ENCODE measurements at places on chromosomes 1 and 21.

GRCh38 chr1:187987236-187987776, 1158.6 kb downstream of the PLA2G4A start:
- no peak for DNase-seq

- no peak for DNase-seq
Observed at GRCh38 chr1:3711780-3712451, 40.3 kb upstream of the CCDC27 start.

- no peak for DNase-seq
Observed at GRCh38 chr1:22040286-22040623, 12.3 kb upstream of the CDC42 start.

DNA sequence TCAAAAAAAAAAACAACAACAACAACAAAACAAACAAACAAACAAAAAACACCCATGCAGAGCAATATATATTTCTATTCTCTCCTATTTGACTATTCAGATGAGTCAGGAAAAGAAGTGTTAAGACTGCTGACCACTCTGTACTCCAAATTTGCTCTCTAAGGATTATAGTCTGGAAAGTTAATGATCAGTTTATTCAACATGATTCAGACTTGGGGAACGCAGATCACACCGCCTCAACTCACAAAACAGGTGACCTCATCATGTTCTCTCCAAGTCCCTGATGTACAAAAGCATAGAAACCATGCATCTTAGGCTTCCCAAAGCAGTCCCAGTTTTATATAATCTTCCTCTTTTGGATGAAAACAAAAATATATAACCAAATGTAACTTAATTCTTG, 51.9 kb upstream of the PRRC2C start:
- no peak for DNase-seq

DNA sequence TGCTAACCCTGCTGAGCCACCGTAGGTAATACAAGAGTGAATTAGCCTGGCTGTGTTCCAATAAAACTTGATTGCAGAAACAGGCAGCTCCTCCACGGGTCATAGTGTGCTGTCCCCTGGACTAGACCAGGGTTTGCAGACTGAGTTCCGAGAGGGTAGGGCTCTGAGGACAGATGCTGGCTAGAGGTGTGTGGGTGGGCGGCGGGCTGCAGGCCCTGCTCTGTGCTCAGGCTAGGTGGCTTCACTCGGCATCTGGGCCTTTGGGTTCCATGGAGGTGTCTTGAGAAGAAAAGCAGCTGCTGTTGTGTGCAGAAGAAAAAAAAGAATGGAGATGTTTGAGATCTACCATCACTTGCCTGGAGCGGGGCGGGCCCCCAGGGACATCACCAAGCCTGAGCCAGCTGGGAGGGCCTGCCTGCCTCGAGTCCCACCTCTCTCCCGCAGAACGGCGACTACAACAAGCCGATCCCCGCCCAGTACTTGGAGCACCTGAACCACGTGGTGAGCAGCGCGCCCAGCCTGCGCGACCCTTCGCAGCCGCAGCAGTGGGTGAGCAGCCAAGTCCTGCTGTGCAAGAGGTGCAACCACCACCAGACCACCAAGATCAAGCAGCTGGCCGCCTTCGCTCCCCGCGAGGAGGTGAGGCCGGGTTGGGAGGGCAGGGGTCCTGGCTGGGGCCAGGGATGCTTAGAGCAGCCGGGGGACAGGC, 7.9 kb downstream of the TMEM201 start:
- DNase-seq, result no peak

DNA sequence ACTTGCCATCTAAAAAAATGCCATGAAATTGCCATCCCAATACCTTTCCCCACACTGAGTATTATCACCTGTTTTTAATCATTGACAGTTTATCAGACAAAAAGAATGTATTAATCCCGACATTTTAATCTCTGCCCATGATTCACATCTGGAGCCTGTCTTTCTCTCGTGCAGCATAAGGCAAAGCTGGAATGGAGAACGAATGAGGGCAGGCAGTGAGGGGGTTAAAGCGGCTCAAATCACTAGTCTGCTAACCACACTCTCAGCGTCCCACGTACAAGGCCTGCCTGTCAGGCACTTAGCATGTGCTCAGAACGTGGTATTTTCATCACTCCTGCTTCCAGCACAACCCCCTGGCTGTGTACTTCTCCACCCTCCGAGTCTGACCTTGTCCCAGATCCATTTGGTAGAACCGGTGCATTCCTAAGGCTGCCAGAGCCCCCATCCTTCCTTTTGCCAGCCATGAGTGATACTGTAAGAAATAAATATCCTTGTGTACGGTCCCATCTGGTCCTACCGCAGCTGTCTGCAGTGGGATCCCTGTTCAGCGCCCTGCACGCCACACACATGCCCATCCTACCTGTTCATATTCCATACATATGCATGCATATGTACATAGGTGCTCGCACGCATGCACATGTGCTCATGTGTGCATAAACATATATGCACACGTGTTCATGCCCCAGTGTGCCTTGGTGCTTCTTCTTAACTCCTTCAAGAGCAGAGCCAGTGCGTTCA, 34.6 kb upstream of the FHAD1 start:
- no peak for DNase-seq

- no peak for DNase-seq
Observed at GRCh38 chr1:41305576-41306363, 55.5 kb upstream of the FOXO6 start.

DNA sequence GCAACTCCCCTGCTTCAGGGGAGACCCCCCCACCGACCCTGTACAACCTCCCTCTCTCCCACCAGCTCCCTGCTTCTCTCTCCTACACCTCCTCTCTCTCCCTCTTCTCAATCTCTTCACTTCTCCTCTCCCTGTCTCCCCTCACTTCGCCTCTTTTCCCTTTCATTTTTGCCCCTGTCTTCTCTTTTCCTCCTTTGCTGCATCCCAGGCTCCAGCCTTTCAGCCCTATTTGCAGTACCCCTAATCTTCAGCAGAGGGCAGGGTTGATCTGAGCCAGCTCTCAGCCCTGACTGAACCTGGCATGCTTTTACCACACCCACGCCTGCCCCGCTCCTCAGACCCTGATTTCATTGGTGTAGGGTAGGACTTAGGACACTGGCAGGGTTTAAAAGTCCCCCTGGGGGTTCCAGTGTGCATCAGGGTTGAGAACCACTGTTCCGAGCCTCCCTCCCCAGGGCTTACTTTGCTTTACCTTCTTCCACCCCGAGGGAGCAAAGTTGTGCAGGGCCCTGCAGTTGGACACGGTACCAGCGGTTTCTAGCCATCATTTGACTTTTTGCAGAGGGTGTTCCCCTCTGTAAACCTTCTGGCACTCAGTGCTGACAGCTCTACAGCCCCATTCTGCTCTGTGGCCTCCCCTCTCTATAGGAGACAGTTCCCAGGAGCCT, 67.3 kb upstream of the CNTN2 start:
- peak; percentile 85 for DNase-seq

Measured in HuH-7.5 (cell line).